ENCODE measurements at places on chromosomes 12 and 14.

DNA sequence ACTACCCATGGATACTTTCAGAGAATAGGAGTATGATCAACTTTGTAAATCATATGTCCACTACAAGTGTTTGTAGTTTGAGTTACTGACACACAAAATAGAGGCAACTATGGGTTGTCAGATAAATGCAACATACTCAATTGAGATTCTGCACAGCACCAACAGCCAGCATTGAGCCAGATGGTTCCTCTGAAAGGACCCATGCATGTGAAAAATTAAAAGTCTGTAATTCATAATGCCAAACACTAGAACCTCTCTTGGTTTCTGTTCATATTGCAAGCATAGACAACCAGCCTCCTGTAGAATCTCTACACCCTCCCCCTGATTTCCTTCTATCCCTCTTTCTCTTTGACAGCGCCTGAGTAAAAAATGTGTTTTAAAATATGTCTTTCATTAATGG, 831.0 kb downstream of the C12orf50 start:
- no peak for DNase-seq

DNA sequence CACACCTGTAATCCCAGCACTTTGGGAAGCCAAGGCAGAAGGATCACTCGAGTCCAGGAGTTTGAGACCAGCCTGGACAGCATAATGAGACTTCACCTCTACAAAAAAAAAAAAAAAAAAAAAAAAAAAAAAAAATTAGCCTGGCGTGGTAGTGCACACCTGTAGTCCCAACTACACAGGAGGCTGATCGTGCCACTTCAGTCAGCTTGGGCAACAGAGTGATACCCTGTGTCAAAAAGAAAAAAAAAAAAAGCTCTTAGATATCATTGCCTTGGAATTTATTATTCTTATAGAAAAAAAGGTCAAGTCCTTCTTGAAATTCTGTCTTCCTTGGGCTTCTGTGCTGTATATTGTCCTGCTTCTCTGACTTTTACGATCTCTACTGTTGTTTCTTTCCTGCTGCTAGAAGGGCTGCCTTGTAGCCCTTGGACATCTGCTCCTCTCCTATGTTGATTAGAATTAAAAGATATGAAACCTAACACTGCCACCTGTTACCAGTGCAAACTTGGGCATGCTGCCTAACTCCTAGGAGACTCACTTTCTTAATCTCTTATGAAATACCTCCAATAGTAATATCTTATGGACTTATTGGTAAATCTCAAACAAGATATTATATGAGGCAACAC, 5.7 kb downstream of the TMEM19 start:
- DNase-seq, result no peak

DNA sequence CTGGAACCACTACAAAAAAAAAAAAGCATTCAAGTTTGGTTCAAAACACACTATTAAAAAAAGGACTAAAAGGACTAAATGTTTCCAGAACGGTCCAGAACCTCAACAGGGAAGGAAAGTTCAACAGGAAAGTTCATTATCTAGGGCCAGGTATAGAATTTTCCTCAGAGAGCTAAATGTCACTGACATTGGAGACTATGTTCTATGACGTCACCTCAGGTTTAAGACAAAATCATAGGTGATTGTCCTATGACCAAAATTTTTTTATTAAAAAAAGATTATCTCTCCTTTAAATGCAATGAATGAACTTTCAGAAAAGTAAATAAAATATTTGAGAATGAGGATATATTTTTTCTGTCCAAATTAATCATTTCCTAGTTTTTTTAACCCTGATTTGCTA, 746.7 kb upstream of the USP15 start:
- DNase-seq, result no peak

DNA sequence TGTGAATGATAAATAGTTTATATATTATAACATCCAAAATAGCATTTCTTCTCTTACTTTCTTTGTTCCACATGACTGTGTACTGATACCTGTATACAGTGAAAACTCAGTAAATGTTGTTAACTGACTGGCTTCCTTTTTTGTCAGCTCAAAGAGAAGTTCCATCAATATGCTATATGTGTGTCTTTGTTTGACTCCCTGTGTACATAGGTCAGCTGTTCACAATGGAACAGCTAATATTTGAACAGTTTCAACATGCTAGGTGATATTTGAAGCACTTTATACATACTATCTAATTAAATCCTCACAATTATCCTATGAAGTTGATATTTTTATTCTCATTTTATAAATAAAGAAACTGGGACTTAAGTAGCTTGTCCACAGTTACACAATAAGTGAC, 15.3 kb upstream of the KICS2 start:
- DNase-seq, result no peak

- no peak for DNase-seq
Measured at GRCh38 chr12:64122154-64122553, 99.9 kb downstream of the KICS2 start.

GRCh38 chr12:7344833-7345606, 41.1 kb downstream of the ACSM4 start:
- no peak for DNase-seq

DNA sequence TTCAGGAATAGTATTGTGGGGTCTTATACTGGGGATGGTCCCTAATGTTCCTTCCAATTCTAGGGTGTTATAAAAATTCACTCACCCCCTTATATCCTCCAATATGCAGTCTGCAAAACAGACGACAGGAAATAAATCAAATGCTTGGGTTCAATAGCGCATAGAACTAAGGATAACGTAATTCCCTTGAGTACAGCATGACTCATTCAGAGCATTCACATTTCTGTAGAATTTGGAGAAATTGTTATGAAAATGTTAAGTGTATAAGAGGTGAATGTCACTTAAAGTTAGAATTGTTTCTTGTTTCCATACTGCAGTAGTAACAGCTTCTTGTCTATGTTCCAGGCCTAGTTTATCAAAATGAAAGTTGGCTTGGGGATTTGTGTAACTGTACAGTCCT, 271.4 kb downstream of the RPS29 start:
- DNase-seq, result no peak

- no peak for DNase-seq
Measured at GRCh38 chr12:57614178-57614947, 3.1 kb downstream of the ARHGEF25 start.

DNA sequence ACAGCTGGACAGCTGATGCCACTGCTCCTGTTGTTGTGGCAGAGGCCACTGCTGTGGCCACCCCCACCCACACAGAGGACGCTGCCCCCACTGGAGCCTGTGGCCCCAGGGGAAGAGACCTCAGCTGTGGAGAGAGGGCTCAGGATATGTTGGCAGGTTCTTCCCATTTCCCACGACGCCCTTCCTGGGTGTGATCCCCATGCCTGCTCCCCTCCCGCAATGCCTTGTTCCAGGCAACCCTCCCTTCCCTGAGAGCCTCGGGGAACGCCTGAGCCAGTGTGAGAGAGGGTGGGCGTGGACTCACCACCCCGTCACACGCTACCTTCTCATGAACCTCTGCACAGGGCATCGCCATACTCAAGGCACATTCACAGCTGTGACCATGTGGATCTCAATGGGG, 5.7 kb upstream of the KRT82 start:
- DNase-seq, result no peak

DNA sequence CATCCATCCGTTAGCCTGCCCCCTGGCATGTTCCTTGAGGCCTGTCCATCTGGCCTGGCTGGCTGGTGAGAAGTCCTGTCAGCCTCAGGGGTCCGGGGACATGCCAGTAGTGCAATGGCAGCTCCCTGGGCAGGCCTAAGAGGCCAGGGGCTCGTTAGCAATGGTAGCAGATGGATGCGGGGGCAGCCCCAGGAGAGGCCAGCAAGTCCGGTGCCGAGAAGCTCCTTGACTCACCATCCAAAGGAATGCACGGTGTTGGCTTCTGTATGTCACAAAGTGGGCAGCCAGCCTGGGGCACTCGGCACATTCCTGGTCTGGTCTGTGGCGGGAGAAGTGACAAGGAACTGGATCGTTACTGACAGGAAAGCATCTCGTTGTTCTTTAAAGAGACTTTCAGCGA, 319.9 kb downstream of the CACNA1C start:
- no peak for DNase-seq

- no peak for DNase-seq
Measured at GRCh38 chr12:105198961-105199360, 37.0 kb downstream of the APPL2 start.

Data from nucleus accumbens (tissue), 56 donors.